ENCODE measurements at places on chromosomes 6 and 20.

GRCh38 chr6:45838996-45839395 is 176.7 kb downstream of the CLIC5 start:
- no peak for DNase-seq

- no peak for DNase-seq
Measured at GRCh38 chr6:100144991-100145390, 151.0 kb upstream of the MCHR2 start.

DNA sequence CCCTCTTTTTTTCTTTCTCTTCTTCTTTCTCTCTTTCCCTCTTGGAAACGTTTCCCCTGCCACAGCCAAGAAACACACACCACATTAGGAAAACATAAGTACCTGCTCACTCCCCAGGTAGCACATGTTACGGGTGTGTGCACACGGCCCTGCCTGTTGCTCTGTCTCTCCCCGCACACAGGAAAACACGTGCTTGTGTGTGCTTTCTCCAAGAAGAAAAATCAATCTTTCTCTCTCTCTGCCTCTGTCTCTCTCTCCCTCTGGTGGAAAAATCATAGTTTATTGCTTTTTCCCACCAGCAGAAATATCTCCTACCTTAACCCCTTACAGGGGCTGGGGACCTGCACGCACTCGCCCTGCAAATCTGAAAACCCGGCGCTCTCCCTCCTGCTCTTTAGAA is 102.3 kb downstream of the EDN3 start:
- DNase-seq: no peak

DNA sequence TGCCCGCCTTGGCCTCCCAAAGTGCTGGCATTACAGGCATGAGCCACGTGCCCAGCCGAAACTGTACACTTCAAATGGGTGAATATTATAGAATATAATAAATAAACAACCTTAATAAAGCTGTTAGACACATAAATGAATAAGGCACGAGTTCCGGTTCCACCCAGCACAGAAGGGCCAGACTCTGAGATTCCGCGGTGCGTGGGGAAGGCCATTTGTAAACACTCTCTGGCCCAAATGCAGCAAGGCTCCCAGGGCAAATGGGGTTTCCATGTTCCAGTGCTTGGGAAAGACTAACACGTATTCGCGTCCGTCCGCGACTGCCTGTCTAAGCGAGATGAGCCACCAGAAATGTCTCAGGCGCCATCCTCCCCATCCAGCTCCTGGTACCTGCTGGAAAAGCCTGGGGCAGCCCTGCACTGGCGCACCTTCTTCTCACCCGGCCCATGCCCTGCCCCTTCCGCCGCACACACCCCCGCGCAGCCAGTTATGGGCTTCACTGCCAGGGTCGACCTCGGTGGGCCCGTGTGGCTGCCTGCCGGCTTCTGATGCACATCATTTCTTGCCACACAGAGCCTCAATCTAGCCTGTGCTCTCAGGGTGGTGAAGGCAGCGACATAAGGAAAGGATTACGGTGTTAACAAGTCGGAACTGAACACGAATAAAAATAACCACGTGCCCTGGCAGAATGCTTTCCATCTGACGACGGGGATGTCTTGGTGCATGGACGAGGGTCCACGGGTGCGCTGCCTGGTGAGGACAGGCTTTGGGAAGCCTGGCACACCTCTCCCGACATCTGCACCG is 5.5 kb upstream of the LSM14B start:
- no peak for DNase-seq

DNA sequence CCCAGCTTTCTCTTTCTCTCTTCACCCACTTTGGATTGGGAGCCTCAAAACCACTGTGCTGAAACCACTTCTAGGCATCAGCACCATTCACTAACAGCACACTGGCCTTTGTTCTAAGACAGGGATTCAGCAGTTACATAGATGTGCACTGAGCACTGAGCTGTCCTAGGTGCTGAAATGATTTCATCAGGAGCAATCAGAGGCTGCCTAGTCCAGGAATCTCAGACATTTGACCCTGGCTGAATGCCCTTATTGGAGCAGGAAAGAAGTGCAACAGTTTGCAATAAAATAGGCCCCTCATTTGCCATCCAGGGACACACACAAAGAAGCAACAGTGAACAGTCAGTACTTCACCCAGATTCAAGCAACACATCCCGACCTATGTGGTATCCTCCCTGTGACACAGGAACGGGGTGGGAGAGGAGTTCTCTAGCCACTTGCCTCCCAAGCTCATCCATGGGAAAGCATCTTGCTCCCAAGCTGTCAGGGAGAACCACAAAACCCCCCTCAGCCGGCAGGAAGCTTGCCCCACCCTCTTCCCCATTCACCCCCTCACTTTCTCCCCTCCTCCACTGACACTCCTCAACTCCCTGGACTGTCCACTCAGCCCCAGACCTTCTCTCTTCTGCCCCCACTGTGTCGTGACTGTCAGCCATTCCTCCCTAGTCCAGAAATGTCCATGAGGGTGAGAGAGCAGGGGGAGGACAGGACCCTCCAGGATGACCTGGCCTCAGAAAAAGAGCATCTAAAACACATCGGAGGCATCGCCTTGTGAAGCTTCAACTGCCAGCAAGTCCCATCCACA is 304.4 kb downstream of the PREX1 start:
- no peak for DNase-seq

GRCh38 chr20:35839904-35840303 is 68.1 kb downstream of the PHF20 start:
- DNase-seq: no peak

GRCh38 chr20:17967521-17968365 is 851 bp downstream of the SNX5 start:
- DNase-seq: peak; percentile 29

GRCh38 chr6:112337209-112337638 is 9.9 kb upstream of the RFPL4B start:
- no peak for DNase-seq

GRCh38 chr6:133637874-133638273 is 251.0 kb upstream of the TCF21 start:
- no peak for DNase-seq

GRCh38 chr6:68891419-68891818 is 256.3 kb downstream of the ADGRB3 start:
- DNase-seq: no peak

DNA sequence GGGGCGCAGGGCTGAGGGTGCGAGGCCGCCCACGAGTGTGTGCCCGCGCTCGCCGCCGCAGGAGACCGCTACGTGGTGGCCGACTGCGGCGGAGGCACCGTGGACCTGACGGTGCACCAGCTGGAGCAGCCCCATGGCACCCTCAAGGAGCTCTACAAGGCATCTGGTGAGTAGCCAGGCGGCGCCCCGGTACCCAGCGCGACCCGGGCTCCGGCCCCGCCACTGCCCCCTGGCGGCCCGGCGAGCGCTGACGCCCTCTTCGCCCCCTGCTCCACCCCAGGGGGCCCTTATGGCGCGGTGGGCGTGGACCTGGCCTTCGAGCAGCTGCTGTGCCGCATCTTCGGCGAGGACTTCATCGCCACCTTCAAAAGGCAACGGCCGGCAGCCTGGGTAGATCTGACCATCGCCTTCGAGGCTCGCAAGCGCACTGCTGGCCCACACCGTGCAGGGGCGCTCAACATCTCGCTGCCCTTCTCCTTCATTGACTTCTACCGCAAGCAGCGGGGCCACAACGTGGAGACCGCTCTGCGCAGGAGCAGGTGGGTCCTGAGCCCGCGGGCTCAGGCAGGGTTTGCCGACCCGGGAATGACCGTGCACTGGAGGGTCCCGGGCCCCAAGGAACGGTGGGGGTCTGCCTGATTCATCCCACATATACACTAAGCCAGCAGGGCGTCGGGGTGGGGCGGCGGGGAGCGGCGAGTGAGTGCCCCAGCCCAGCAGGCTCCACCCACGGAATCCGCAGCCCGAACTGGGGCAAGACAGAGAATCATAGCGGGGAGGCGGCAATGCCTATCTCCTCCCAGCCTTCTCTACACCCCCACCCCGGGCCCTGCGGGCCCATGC is 17.4 kb downstream of the HSPA12B start:
- no peak for DNase-seq
